BE2C (cell line): ENCODE measurements at places on chromosomes 12 and 14.

DNA sequence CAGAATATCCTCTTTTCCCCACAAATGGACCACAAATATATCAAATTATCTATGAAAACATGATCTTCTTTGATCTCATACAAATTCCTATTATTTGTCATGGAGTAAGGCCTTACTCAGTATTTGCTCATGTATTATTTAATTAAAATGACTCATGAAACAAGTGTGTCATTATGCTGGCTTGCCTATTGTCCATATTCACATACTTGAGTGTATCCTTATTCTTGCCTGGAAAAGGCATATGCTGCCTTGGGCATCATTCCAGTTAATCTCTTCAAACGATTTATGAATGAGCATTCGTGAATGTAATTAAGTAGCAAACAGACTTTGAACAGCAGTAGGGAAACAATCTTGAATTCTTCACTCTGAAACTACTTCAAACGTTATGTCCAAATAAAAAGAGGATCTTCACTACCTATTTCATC, 22.6 kb upstream of the SNRPF start:
- DNase-seq, result no peak

DNA sequence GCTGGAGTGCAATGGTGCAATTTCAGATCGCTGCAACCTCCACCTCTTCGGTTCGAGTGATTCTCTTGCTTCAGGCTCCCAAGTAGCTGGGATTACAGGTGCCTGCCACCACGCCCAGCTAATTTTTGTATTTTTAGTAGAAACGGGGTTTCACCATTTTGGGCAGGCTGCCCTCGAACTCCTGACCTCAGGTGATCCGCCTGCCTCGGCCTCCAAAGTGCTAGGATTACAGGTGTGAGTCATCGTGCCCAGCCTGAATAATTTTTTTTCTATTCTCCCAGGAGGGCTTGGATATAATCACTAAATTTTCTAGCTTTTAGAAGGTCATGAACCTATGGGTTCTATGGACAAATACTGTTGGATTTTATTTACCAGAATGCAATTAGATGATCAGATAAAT, 44.7 kb upstream of the GNPNAT1 start:
- DNase-seq, result peak; percentile 21

GRCh38 chr12:81159856-81160255, 82.0 kb downstream of the ACSS3 start:
- no peak for DNase-seq

DNA sequence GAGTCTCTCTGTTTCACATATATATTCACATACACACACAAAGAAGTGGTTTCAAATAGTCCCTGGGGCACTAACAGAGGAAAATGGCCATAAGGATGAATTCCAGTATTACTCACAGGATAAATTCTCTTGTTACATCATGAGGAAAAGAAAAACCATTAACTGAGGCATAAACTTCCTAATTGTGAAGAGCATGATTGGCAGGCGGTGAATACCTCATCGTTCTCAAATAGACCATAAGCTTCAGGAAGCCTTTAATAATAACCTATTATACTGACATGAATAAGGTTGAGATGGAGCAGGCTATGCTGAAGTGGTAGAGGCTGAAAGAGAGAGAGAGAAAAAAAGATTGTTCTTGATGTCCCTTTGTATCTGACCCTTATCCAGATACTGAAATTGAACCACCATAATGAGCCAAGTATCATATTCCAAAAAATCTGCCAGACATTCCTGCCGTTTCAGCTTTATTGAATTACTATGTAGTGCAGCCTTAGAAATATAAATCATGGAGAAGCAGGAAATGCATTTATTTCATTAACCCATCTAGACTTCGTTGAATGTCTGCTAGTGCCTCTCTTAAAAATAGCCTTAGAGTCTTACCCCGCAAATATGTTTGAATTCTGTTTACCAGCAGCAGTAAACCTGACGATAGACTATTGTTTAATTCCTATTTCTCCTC, 86.8 kb downstream of the NUAK1 start:
- no peak for DNase-seq

GRCh38 chr12:67469666-67470065, 178.9 kb upstream of the DYRK2 start:
- no peak for DNase-seq

GRCh38 chr12:69648476-69648875, 37.8 kb upstream of the LRRC10 start:
- no peak for DNase-seq

GRCh38 chr12:104304261-104305009, 896 bp downstream of the EID3 start:
- DNase-seq, result no peak

GRCh38 chr12:106584104-106585064, 1.6 kb downstream of the RFX4 start:
- DNase-seq, result no peak

- DNase-seq, result no peak
Observed at GRCh38 chr14:39581474-39581873, 149.2 kb upstream of the FBXO33 start.

DNA sequence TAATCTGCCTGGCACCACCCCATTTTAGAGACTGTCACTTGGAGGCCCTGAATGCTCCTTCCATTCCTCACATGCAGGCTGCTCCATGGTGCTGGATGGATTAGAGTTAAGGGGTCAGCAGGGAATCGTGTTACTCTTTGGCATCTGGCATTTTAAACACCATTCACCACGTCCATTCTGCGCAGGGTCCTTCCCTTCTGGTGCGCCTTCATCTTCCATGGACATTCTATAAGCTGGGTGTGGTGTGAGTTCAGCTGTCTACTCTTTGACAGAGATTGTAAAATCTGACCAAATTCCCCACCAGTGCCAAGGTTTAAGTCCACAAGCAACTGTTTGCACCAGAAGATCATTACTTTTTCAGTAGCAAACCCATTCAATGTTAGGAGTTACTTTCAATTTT, 47.8 kb downstream of the GIT2 start:
- no peak for DNase-seq

DNA sequence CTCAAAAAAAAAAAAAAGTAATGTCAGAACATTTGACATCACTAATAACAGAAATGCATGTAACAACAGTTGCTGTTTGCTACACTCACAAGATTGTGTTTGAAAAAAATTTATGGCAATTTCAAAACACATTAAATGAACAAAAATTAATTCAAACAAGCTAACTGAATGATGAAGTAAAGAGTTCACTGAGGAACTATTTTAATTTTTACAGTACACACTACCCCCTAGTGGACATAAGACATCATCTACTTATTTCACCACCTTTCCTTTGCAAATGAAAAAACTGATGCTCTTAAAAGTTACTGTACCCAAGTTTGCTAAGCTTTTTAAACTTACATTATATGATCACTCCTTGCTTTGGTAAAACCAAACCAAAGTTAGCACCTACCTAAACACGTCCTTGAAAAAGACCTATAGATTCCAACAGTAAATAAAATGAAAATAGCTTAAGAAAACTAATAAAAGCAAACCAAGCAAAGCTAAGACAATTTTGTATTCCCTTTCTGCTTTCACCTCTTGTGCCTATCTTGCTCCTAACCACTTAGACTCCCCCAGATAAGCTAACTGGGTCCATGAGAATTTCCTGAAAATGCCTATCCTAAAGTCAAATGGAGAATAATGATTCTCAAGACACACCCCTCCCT, 22.2 kb downstream of the UBE2N start:
- DNase-seq, result no peak

- peak; percentile 100 for DNase-seq
Observed at GRCh38 chr12:113161415-113162016, 12.0 kb downstream of the CFAP73 start.

GRCh38 chr12:6095269-6095668, 29.2 kb downstream of the VWF start:
- DNase-seq, result no peak

- no peak for DNase-seq
Observed at GRCh38 chr14:76664790-76665189, 96.5 kb upstream of the VASH1 start.

DNA sequence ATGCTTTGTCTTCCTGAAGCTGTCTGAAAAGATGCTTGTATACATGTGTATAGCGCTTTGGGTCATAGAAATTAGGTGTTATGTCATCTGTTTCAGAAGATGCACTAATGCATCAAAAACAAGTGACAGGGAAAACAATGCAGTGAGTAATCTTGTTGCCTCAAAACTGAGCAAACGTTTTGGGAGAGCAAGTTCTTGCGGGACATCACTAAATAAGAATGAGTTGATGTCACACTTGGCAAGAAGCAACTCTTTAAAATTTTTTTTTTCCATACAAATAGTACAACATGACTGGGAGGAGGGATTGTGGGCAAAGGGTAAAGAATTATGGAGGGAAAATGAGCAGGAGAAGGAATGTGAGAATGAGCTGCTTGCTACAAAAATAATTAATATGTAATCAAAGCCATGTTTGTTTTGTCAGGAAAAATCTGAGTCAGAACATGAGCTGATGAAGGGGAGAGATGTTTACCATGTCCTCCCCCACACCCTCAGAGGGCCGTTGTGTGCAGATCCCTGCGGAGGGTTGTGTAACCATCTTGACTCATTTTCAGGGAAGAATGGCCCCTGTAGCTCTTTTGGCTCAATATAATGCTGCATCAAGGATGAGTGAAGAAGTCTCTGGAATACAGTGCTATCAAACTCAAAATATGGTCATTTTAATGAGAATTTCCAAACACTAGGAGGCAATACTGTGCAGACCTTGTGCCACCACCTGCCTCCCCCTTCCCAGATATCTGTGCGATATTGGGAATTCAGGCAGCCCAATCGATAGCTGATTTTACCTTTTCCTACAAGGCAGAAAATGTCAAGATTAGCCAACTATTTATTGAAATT, 41.4 kb downstream of the BORCS5 start:
- no peak for DNase-seq

DNA sequence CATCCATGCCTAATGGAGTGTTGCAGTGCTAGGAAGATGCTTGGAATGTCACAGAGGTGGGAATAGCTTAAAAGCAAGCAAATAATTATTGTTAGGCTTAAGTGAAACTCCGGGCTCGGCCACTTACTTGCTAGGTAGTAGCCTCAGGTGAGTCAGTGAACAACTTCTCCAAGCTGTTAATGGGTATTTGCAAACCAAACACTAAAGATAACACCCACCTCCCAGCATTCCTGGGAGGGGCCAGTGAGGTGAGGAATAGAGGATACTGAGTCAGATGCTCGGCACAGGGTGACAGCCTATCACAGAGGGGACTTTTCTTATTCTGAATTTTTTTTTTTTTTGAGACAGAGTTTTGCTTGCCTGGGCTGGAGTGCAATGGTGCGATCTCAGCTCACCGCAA, 151.2 kb upstream of the RFLNA start:
- no peak for DNase-seq

DNA sequence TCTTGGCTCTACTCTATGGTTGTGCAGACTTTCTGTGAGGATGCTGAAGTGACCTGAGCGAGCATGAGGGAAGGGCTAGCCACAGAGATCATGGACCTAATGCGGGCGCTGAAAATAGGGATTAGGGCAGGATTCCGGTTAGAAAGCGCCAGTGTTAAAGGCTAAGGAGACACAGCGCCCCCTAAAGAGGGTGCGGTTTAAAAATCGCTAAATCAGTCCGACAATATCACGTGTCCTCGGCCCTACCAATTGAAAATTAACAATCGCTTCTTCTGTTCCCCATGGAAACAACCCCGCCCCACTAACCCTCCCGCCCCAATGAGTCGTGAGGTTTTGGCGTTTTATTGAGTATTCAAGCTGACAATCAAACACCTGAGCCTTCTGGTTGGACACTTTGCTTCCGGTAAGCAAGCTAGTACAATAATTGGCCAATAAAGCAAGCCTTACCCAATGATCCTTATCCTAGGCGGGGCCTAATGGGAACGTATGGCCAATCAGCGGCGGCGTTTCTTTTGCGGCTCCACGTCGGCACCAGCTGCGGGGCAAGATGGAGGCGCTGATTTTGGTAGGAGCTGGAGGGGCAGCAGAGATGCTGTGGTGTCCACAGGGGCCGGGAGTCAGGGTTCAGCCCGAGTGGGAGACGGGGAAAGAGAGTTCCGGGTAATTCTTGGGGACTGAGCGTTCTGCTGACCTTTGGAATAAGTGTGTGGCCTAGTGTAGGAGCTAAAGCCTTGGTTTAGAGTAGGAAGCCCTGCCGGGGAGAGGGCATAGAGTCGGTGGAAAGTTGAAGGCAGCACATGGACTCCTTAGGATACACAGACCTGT, at the start of gene COPZ1:
TSS of gene COPZ1 (plus strand) at position 515 of the 825 bp plus-strand sequence. CDS start at position 548, 33 bp downstream.
- DNase-seq, result peak; percentile 96
